Left lung (tissue), 14 donors: ENCODE measurements at places on chromosomes 7 and 10. TPM values are rescaled to one million over a fixed set of nuclear protein-coding genes. Genes with fewer than 3 reads are reported as not detected.

Gene TACR2
- 0.42 TPM for polyA plus RNA-seq

Gene PLEKHS1
- polyA plus RNA-seq = 0.05 TPM

Gene GSDME
- polyA plus RNA-seq = 12.9 TPM

Gene XRCC2
- 9.5 TPM for polyA plus RNA-seq

Gene TBXAS1
- polyA plus RNA-seq = 9.1 TPM

Gene HMX2
- not detected for polyA plus RNA-seq

Gene DLX6
- not detected for polyA plus RNA-seq

Gene CUBN
- 5.7 TPM for polyA plus RNA-seq

Gene NKX1-2
- not detected for polyA plus RNA-seq

Gene SLC4A2
- 95.7 TPM for polyA plus RNA-seq

Gene OR6V1
- not detected for polyA plus RNA-seq

Gene SFR1
- 11.3 TPM for polyA plus RNA-seq
